EL (cell line): ENCODE measurements at places on chromosomes 7 and 10.

GRCh38 chr7:32043688-32044087 lies 26.5 kb downstream of the PDE1C start:
- DNase-seq, result peak; percentile 86

DNA sequence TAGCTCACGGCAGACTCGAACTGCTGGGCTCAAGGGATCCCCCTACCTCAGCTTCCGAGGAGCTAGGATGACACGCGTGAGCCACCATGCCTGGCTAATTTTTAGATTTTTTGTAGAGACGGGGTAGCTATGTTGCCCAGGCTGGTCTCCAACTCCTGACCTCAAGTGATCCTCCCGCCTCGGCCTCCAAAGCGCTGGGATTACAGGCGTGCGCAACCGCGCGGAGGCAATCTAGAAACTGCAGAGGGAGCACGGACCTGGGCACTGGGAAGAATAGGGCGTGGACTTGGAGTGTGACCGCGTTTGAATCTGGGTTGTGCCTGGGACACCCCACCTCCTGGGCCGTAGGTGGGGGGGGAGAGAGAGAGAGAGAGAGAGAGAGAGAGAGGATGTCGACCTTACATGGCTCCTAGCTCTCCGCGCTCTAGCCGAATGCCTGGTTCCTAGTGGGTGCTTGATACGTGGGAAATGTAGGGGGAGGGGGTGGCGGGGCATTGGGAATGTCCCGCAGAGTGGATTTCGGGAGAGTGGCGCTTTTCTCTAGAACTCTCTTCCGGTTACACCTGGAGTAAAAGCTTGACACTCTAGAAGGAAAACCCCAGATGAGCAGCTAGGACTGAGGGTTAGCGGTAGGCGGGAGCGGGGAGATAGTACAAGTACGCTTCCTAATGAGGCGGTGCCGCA lies 1.2 kb upstream of the MAP3K8 start:
- DNase-seq, result no peak

DNA sequence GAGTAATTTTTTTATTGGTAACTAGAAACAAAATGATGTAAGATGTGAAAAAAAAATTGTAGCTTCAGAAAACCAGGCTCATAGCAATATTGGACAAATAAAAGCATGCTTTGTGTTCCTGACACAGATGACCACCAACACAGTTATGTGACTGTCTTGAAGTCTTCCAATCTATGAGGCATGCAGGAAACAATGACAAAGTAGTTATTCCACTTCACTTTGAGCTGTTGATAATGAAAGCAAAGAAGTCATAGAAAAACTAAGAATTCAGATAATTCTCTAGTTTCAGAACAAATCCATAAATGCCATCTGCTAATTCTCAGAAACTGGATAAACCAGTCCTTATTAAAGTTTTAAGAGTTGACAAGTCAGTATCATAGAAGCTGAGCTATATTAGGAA lies 378.4 kb upstream of the SEMA3D start:
- peak; percentile 26 for DNase-seq

- peak; percentile 41 for DNase-seq
Measured at GRCh38 chr10:12194752-12195271, 879 bp downstream of the NUDT5 start.

DNA sequence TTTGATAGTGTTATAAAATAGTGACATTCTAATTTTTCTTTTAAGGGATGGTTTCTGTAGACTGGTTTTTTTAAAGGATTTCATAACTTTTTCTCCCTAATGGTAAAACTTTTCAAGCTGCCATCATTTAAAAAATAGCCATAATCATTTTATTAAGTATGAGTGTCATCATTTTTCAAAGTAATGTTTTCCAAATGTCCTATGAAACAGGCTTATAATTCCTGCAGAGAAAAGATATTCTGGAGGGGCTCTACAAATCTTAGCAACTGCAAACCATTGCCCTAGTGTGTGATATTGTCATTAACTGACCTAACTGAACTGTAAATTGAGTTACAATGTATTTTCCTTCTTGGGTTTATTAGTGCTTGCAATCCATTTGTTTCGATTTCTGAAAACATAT lies 226.0 kb downstream of the BBS9 start:
- DNase-seq, result no peak

DNA sequence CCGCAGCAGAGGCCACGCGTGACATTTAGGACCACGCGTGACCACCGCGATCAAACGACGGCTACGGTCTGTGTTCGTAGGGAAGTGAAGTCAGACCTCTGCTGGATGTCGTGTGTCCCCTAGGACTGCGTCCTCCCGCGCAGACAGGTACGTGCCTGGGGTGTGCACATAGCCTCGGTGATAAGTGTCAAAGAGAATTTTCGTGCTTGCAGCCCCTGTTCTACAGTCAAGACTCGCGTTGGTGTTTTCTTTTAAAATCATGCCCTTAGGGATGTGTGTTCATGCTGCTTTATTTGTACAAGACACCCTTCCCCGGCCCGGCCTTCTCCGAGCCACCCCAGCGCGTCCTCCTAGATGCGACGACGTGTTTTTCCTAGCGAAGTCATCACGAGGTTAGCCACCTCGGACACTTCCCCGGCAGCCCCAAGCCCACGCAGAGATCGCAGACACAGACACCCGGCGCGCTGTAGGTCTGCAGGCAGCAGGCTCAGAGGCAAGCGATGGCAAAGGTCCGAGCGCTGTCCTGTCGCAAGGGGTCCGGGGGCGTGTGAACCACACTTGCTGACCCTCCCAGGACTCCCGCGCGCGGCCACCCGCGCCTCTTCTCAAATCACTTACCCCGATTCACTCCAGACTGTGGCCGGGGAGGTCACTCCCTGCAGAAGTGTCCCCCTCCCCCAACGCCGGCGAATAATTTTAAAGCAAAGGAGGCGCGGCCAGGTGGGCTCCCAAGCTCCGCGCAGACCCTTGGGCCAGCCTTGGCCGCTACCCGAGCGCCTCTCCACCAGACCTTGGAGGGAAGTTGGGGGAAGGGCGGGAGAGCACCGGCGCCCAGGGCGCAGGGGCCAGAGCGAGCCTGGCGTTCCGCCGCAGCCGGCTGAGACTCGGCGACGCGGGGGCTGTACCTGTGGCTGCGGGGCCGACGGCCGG lies 552 bp downstream of the MKX start:
- peak; percentile 57 for DNase-seq

GRCh38 chr10:107144490-107144889 lies 20.0 kb downstream of the SORCS1 start:
- no peak for DNase-seq

DNA sequence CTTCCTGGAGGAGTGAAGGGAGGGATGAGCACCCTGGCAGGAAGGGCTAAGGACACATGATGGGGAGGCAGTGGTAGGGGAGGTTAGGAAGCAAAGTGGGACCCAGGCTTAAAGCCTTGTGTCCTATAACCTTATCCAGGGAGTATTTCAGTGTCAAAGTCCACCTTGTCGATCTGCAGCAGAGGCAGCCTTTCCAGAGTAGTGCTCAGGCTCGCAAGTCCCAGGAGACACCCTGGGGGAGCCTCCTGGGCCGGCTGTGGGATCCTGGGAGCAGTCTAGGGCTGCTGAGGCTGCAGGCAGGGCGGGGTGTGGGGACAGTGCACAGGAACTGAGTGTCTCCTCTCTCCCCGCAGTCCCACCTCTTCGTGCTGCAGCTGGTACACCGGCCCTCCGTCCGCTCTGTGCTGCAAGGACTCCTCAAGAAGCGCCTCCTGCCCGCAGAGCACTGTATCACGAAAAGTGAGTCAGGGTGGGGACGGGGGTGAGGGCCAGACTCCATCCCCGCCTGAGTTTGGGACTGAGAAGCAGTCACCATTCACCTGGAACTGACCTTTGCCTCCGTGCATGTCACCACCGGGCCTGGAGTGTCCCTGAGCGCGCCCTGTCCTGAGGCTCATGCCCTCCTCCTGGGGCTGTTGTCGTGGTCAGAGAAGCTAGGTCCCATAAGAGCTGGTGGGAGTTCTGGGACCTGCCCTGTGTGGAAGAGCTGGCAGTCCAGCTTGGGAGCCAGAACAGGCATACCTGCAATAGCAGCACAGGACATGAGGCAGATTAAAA lies 45.3 kb upstream of the PPIF start:
- no peak for DNase-seq

DNA sequence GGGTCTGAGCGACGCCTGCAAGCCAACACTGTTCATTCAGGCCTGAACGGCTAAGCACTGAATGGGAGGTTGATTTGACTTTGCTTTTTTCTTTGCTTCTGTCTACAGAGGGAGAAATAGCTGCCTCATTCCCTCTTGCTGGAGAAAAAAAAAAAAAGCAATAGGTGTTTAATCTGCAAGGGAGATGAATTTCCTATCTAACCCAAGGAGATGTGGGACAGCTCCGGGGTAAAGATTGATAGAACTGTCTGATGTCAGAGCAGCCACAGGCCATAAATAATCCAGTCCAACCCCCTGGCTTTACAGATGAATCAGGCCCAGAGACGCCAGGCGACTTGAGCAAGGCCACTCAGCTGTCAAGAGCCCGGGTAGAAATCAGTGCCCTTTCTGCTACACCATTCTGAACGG lies 168.0 kb downstream of the ARHGAP12 start:
- DNase-seq, result no peak

DNA sequence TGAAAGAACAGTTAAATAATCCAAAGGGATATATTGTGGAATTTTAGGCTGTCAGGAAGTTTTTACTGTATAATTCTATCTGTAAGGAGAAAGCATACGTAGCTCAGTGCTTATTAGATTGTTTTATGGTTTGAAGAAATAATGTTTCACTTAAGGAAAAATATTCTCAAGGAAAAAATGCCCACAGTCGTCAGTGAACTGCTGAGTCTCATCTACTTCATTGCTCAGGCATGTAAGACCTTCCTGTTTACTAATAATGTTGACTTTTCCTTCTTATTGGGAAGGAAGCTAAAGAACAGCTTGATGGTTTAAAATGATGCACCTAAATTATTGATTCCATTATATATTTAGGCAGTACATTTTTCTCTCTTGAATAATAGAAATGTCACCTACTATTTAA lies 304.2 kb downstream of the SDK1 start:
- DNase-seq, result no peak

- peak; percentile 48 for DNase-seq
Measured at GRCh38 chr10:37860494-37861190, 3.2 kb upstream of the ZNF248 start.

GRCh38 chr10:88890681-88891381 lies 10.8 kb downstream of the STAMBPL1 start:
- DNase-seq, result peak; percentile 28

DNA sequence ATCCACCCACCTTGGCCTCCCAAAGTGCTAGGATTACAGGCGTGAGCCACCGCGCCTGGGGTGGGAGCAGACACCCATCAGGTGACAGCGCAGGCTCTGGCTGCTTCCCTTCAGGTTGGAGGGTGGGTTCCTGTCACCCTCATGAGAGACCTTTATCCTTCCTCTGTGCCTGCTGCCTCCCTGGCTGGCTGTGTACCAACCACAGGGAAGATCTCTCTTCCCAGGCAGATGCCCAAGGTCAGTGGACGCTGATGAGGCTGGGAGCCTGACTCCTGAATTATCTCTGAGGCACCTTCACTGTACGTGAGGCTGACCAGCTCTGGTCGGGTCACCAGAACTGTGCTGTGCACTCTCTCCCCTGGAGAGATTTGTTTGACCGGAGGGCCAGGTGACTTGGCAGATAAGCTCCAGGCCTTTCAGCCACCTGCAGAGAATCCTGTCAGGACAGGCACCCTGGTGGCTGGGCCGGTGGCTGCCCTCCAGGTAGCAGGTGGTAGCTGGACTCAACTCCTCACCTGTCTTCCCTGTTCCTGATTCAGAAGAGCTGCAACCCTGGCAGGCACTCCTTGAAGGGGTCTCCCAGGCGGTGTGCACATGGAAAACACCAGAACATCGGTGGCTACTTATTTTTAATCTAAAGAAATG lies 251.9 kb downstream of the GLRX3 start:
- DNase-seq, result no peak

DNA sequence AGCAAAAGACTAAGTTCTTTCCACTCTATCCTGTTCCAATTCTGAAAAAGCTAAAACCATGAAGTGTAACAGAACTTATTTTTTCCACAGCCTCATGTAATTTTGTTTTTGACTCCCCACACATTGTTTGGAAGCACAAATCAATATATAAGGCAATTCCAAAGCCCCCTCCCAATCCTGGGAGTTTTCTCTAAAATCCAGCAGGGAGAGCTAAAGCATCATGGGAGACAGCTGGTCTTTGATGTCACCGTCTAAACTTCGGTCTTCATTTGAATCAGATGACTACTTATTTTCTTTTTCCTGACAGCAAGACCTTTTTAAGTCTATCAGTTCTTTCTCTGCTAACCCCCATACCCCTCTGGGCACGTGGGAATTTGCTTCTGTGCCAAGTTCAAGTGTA lies 33.3 kb upstream of the PON1 start:
- no peak for DNase-seq

DNA sequence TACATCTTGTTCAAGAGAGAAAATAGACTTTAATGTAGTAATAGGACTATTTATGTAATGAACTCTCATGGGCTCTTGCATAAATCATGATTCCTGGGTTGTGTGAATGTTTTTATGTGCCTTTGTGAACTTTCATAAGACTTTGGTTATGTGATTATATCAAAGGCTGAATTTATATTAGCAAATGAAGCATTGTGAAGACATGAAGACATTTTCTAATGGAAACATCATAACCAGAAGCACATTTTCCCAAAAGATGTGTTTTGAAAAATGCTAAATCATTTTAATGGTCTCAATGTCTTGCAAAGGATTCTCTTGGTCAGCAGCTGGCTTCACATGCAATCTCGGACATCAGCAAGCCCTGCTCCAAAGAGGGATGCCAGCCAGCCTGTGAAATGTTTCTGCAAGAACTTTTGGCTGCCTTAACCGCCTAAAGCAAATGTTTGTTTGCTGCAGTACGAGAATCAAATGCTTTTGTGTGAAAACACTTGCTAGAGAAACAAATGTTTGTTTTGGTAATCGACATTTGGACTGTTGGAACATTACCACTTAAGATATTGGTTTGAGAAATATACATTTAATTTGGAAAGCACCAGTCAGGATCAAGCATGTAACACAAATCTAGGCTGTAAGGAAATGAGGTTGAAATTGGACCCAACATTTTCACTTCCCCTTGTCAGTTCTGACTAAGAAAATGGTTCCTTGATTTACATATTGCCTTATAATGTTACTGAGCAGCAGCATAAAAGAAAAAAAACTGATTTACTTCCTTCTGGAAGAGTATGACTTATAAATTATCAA lies 102.1 kb downstream of the RTKN2 start:
- peak; percentile 25 for DNase-seq

- peak; percentile 87 for DNase-seq
Measured at GRCh38 chr10:62422068-62422590, 48.0 kb downstream of the ZNF365 start.

DNA sequence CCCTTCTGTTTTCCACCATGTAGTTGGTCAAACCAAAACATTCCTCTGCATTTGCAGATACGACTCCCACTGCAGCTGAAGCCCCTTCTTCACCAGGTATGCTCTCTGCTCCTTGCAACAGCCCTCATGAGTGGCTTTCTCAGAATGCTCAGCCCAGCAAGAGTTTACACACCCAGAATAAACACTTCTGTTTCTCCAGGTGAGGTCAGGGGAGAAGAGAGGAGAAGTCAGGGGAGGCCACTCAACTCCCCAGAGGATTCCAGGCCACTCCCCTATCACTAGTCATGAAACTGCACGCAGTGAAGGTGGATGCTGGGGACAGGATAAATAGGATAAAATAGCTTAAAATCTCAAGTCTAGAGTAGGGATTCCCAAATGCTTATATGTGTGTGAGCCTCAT lies 31.2 kb downstream of the CUZD1 start:
- DNase-seq, result no peak

GRCh38 chr7:41769162-41769561 lies 66.3 kb upstream of the INHBA start:
- DNase-seq, result no peak
